Naive thymus-derived CD8-positive, alpha-beta T cell (primary cell): ENCODE measurements at places on chromosomes 3 and 15.

GRCh38 chr15:39330061-39330460, 250.8 kb upstream of the THBS1 start:
- no peak for DNase-seq

DNA sequence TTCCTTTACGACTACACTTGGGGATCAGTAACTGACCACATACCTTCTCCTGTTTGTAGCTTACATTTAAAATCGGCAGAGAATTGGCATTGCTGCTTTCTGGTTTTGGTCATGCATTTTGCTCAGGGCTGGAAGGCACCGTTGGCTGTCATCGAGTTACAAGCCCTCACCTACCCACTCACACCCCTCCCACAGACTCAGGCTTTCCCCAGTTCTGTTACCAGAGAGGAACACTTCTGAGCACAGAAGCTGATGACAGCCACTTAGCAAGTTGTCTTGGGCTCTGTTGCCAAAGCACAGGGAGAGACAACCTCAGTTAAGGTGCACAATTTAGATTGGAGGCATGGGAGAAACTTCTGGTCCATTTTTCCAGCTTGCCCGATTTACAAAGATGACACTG, 204.8 kb upstream of the TOPAZ1 start:
- no peak for DNase-seq

DNA sequence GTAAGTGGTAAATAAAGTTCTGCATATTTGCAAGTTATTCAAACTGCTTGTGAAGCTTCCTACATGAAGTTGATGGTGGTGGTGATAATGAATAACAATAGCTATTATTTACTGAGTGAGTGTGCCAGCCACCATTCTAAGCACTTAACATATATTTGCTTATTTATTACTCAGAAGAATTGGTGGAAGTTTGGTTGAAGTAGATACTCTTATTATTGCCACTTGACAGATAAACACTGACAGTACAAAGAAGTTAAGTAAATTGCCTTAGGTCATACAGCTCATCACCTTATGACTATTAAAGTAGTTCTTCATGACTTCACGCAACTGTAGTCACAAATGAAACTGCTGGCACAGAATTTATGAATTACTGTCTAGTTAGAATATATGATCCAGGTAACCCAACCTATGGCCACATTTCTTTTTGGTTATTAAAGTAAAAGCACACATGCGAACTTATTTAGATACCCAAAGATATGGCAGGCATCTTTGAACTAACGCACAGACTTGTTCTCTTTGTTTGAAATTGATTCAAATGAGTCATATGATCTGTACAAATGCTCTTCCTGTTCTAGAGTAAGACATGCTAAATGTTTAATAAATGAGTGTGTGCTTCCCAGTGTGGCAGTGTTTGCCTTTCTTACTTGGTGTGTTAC, 99.8 kb upstream of the NR2F2 start:
- no peak for DNase-seq

DNA sequence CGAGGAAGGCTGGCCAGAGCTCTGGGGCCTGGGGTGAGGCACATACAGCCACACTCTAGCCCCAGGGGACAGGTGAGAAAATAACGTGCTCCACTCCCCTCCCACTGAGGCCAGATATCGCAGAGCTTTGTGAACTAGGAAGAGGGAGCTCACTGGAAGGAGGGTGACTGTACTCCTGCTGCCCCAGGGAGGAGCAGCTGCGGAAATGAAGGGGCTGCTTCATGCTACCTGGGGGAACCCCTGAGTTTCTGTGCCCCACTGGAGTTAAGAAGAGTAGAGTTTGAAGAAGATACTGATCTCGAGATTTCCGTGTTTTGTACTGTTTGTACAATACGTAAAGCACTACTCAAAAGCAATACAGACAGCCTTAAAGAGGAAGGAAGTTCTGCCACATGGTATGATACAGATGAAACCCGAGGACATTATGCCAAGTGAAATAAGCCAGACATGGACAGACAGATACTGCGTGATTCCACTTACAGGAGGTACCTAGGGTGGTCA, 44.6 kb downstream of the CMTM6 start:
- peak; percentile 92 for DNase-seq

- no peak for DNase-seq
Measured at GRCh38 chr3:966341-966740, 126.5 kb upstream of the CNTN6 start.

DNA sequence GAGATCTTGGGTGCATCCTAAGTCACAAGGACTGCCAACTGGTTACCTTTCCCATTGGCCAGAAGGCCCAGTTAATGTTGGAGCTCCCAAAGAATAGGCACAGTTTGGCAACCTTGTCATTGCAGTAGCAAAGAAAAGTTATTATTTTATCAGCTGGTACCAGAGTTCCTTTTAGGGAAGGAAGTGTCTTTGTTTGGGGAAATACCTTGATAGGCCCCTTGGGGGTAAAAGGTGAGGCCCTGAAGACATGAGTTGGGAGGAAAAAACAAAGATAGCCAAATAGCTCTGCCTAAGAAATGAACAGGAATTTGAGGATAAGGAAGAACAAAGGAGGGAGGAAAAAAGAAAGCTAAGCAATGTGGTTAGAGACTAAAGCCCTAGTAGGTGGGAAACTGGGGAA, 85.8 kb downstream of the ANP32A start:
- no peak for DNase-seq

DNA sequence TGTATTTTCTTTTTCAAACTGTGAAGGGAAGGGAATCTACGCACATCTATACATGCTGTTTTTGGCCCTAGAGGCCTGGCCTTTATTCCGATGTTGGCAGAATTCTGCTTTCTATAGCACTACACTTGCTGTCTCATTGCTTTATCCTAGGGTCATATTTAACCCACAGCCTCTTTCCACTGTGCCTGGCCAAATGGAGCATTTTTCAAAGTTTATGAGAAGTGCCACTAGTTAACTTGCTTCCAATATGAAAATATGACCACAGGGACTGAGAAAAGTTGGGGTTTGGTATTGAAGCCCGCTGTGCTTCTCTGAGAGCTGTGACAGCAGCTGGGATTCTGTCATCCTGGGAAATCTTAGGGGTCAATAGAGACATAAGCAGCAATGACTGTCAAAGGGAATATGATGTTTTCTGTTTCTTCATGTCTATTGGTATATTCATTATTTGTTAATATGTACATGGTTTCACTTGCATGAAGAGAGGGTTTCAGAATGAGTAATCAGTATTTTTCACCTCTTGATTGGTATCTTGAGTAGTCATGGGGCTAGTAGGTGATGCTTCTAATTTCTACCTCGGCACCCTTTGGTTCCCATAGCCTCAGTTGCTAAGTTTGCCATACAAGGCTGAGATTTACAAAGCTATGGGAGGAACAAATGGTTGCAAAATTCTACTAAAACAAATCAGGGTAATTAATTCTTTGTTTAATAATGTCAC, 275.8 kb upstream of the RBMS3 start:
- DNase-seq, result no peak

- DNase-seq, result no peak
Measured at GRCh38 chr3:146044046-146044445, 116.9 kb downstream of the PLOD2 start.

GRCh38 chr3:111610189-111610588, 15.0 kb upstream of the ZBED2 start:
- peak; percentile 82 for DNase-seq

GRCh38 chr15:44265757-44266156, 22.8 kb upstream of the GOLM2 start:
- DNase-seq, result no peak

- no peak for DNase-seq
Measured at GRCh38 chr3:106466881-106467280, 598.1 kb upstream of the CBLB start.

DNA sequence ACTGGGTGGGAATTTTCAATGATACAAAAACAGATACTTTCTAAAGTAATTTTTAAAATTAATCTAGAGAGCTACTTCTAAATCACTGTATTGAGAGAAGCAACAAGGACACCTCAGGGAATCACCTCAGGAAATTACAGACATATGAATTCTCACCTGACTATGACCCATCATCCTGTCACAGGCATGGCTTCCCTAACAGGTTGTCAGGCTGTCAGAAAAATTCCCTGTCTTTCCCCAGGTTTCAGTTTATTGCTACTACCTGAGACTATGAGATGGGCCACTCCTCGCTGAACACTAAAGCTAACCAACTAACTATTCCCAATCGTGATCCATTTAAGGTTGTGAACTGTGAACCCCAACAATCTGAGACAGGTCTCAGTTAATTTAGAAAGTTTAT, 66.1 kb downstream of the CD200 start:
- DNase-seq, result no peak

DNA sequence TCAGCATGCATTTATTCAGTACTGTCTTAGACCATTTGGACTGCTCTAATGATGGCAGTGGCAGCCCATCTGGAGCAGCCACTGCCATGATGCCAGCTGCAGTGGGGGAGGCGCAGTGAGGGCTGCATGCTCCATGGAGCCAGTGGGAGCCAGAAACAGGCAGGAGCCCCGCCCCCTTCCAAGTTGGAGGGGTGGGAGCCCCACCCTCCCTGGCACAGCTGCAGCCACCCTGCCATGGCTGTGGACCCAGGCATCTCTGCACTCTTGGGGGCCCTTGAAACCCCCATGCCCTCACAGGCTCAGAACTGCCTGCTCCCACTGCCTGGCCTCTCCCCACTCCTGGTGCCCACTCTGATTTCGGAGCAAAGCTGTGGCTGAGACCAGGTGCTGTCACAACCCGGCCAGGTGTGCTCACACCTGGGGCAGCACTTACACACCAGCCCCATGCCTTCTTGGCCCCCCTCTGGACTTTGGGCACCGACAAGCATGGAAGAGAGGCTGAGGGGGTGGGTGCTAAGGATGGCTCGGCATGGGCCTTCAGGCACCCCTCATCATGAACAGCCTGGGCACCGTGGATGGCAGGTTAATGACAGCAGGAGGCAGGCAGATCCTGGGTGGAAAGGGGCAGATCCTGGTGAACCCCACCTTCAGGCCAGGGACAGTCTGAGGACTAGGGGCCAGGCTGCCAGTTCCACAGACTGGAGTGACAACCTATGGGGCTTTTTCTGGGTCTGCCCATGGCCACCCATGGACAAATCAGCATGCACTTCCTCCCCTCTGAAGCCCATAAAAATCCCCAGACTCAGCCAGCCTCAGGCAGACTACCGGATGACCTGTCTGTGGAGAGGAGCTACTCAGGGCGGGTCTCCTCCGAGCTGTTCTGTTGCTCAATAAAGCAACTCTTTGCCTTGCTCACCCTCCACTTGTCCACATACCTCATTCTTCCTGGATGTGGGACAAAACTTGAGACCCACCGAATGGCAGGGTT, 18.3 kb downstream of the TBC1D21 start:
- no peak for DNase-seq

DNA sequence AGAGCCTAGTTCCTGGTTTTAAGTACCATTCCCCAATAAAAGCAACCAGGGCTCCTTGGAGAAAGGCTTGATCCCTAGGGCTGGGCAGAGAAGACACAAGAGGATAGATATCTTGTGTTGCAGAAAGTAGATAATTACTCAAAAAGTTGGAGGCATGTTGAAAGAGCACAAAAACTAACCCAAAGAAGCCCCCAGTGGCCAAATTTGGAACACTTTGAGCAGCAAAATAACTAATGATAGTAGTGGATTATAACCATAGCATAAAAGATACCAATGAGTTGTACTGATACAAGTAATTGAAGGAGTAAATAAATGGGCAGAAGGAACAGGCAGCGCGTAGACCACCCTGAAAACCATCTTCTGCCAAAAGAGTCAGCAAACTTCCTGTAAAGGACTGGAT, 12.0 kb downstream of the EXOSC7 start:
- DNase-seq, result no peak

DNA sequence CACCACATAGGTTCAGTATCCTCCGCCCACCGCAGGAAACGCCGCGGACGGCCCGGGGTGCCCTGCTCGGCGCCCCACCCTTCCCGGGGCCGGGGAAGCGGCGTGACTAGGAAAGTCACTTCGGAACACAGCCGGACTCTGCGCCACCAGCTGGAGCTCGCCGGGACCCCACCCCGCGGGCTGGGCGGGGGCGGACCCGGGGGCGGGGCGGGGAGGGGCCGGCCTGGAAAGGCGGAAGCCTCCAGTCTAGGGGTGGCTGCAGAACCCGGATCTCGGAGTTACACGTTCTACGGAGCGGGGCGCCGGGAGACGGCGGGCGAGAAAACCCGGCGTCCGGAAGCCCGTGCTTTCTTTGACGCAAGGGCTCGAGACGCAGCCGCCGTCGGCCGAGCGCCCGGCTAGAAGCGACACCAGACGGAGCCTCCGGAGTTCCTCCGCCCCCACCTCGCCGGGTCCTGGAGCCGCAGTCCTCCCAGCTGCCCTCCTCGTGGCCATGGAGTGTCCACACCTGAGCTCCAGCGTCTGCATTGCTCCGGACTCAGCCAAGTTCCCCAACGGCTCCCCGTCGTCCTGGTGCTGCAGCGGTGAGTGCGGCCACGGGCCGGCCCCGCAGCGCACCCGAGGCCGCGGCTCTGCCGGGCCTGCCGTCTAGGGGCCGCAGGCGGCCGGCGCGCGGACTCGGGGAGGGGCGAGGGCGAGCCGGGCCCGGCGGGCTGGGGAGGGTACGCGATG, at the start of gene USP3:
USP3 (plus strand) TSS at position 347 of the 732 bp plus-strand sequence; CDS start at position 494, 147 bp downstream.
- peak; percentile 93 for DNase-seq

GRCh38 chr3:87354398-87354797, 78.0 kb upstream of the POU1F1 start:
- no peak for DNase-seq

DNA sequence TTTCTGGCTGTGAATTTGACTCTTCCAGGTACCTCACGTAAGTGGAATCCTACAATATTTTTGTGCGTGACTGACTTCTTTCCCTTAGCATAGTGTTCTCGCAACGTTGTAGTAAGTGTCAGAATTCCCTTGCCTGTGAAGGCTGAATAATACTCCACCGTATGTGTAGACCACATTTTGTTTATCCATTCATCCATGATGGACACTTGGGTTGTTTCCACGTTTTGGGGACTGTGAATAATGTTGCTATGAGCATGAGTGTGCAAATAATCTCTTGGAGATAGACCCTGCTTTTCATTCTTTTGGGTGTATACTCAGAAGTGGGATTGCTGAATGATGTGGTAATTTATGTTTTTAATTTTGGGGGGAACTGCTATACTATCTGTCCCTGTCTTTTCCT, 82.2 kb downstream of the APBA2 start:
- DNase-seq, result no peak

- DNase-seq, result no peak
Measured at GRCh38 chr3:8524656-8525399, 23.2 kb downstream of the LMCD1 start.

DNA sequence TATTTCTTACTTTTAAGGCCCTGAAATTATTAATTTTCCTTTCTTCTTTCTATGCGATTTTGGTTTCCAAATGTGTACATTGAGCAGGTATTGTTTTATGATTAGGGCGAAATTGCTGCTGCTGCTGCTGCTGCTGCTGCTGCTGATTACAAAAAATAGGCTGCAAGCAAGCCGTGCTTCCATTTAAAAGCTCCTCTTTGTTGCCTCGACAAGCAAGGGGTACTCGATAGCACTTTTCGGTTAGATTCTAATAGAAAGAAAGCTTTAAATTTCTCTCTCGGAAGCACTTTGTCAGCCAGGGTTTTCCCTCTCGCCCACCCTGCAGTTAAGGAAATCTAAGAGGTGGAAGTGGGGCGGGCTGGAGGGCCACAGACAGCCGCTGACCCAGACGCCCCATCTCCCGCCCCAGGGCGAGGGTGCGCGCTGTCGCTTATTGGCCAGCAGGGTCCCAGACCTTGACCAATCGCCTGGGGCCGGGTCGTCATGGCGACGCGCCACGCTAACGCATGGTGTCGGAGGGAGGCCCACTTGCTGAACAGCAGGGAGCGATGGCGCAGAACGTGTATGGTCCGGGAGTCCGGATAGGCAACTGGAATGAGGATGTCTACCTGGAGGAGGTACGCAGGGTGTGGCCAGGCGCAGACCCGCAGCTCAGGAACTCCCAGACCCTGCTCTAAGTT, at the start of gene CFAP161:
CFAP161 (plus strand) TSS at position 489 of the 680 bp plus-strand sequence; CDS start at position 549, 60 bp downstream.
- DNase-seq, result no peak

GRCh38 chr3:65144791-65145351, 457.1 kb upstream of the ADAMTS9 start:
- DNase-seq, result no peak
